ENCODE measurements at places on chromosomes 11 and 22. TPM values are rescaled to one million over a fixed set of nuclear protein-coding genes. Genes with fewer than 3 reads are reported as not detected.

The CALCA gene
- 3.4 TPM for total RNA-seq

The KDM4D gene
- total RNA-seq = 0.89 TPM

DNA sequence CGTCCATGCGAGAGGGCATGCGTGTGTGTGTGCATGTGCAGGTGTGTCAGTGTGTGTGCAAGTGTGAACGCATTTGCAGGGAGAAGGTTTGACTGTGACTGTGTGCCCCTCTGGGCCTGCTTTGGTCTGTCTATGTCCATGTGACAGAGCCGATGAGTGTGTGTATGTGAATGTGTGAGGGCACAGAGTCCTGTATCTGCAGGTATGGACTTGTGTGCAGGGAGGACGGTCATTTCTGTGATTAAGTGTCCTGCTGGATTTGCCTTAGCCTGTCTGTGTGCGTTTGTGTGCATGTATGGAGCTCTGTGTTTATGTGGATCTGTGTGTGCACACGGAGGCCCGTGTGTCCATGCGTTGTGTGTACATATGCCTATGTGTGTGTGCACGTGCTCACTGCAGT is 5.4 kb downstream of the EMID1 start:
- no peaks in the 10 kb centered on the region for H3K36me3 ChIP-seq
- no peak overlapping the region for H3K27ac ChIP-seq
- H3K27me3 ChIP-seq = no peaks in the 10 kb centered on the region
- DNase-seq = no peak
- H3K4me3 ChIP-seq = no peak overlapping the region

- H3K27ac ChIP-seq = no peak overlapping the region
- H3K4me3 ChIP-seq = no peak overlapping the region
- no peaks in the 10 kb centered on the region for H3K27me3 ChIP-seq
Measured at GRCh38 chr11:14506532-14506931, 6.9 kb upstream of the COPB1 start.

The AQP11 gene
- total RNA-seq = 0.74 TPM

DNA sequence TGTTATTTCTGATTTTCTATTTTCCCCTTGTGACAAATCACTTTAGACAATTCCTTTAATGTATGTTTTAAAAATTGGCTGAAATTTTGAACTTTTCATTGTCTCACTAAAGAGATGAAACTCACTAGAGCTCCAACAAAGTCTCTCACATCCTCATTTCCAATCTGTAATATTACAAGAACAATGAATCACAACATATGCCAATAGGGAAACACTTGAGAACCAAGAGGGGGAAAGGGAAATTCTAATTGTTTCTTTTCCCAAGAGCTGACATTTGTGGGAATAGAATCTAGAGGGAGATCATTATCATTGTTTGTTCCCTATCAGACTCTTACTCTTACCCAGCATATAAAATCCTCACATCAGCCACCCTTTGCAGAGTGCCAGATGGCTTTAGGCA is 28.2 kb downstream of the OR10D3 start:
- H3K27me3 ChIP-seq = no peaks in the 10 kb centered on the region
- H3K27ac ChIP-seq = no peak overlapping the region
- no peaks in the 10 kb centered on the region for H3K4me1 ChIP-seq
- no peak overlapping the region for H3K4me3 ChIP-seq
- DNase-seq = no peak

- no peak for DNase-seq
- H3K27ac ChIP-seq = no peak overlapping the region
- no peaks in the 10 kb centered on the region for H3K36me3 ChIP-seq
- no peak overlapping the region for H3K4me3 ChIP-seq
- peaks cover 6% of the 10 kb centered on the region for H3K4me1 ChIP-seq
- no peaks in the 10 kb centered on the region for H3K27me3 ChIP-seq
Measured at GRCh38 chr11:134041349-134041748, 27.5 kb upstream of the JAM3 start.

- no peak overlapping the region for H3K4me3 ChIP-seq
- H3K27ac ChIP-seq = no peak overlapping the region
- no peak for DNase-seq
- no peaks in the 10 kb centered on the region for H3K27me3 ChIP-seq
Measured at GRCh38 chr22:30132290-30132996, 52.2 kb downstream of the HORMAD2 start.

The C11orf24 gene
- total RNA-seq = 9.8 TPM

The ART1 gene
- total RNA-seq = 0.68 TPM

GRCh38 chr11:121291319-121291718 is 1.3 kb upstream of the SC5D start:
- peaks cover 2% of the 10 kb centered on the region for H3K27me3 ChIP-seq
- no peaks in the 10 kb centered on the region for H3K36me3 ChIP-seq
- no peak overlapping the region for H3K4me3 ChIP-seq
- no peaks in the 10 kb centered on the region for H3K4me1 ChIP-seq

Measured in lung (tissue), 17 donors.